ENCODE measurements at places on chromosomes 3 and 15.

- no peak for DNase-seq
These were observed 112.7 kb upstream of the PRR23C start for GRCh38 chr3:139157161-139157932.

- no peak for DNase-seq
These were observed 10.8 kb upstream of the SLC24A5 start for GRCh38 chr15:48109856-48110531.

DNA sequence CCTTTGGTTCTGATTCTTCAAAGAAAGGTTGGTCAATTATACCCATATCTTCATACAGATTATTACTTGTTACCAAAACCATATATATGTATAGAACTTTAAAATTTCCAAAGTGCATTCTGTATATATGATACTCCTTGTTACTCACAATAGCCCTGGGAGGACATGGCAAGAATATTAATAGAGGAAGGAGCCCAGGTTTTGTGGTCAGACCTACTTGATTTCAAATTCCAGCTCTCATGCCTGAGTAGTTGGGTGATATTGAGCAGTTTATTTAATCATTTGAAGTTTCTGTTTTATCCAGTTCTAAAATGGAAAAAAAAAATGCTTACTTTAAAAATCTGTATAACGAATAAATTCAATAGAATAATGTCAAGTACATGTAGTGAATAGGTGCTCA lies 2.5 kb downstream of the IL1RAP start:
- no peak for DNase-seq

DNA sequence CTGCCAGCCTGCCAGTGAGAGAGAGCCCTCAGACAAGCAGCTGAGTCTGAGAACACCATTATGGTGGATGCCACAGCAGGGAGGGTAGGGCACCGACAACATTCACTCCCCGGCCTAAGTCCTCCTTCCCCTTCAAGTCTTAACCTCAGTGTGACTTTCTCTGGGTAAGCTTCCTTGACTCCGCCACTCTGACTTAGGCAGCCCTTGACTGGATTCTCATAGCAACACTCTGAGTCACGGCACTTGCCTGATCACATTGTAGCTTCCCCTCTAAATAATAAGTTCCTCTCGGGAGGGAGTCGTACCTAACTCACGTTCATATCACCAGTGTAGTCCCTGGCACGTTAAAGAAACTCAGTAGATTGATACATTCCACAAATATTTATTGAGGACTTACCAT lies 180.5 kb downstream of the FOXB1 start:
- peak; percentile 28 for DNase-seq

GRCh38 chr3:124597273-124597672 lies 133.0 kb upstream of the UMPS start:
- no peak for DNase-seq

GRCh38 chr3:12198301-12198700 lies 39.6 kb upstream of the TIMP4 start:
- DNase-seq, result peak; percentile 79

GRCh38 chr3:97658668-97659285 lies 105.8 kb upstream of the ARL6 start:
- peak; percentile 4 for DNase-seq

DNA sequence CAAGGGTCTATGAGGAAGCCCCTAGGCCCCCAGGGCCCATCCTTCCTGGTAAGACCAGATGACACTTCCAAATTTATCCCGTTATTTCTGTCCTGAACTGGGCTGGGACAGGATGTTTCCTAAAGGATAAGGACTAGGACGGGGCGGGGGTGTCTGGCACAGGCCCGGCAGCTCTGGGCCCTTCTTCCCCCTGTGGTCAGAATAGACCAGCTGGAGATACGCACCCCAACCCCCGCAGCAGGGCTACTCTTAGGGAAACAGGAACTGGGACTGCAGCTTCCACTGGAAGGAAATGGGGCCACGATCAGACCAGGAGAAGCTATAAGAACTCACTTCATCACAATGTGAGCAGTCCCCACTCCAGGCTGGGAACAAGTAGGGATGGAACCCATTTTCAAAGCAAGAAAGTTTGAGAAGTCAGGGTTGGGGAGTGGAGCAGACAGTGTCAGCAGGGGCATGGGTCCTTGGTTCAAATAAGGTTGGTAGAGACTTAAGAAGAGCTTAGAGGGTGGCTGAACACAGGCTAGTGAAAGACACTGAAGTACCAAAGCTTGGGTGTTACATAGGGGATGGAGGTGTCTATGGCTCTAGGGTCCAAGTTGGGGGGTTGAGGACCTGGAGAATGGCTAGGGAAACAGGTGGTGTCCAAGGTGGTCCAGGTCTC lies 1.1 kb downstream of the NCKIPSD start:
- DNase-seq, result no peak

- DNase-seq, result no peak
These were observed 22.6 kb downstream of the DNASE1L3 start for GRCh38 chr3:58188173-58188564.

DNA sequence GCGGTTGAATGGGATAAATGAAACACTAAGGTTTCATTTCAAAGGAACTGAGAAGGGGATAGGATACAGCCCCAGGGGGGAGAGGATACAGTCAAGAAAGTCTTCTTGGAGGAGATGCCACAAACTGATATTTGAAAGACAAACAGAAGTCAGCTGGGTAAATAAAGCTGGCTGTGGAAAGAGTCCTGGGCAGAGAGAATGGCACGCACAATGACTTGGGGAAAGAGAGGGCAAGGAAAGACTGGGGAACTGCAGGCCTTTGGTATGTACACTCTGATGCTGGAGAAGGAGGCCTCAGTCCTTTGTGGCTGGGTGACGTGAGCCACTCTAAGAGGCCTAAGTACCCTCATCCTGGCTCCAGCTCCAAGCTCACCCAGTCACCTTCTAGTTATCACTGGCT lies 45.2 kb upstream of the LMCD1 start:
- no peak for DNase-seq

DNA sequence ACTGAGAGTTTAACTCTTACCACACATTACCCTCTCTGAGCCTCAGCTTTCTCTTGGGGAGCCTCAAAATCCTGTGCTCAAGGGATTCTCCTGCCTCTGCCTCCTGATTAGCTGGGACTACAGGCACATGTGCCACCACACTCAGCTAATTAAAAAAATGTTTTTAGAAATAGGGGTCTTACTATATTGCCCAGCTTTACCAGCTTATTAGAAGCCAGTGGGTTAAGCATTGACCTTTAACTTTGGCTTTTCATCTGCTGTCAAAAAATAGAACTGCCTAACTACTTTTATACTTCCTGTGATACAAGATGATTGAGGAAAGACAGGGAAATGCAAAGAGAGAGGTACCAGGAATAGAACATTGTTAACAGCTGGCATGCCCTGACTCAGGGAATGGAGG lies 27.3 kb downstream of the MYO1E start:
- no peak for DNase-seq

DNA sequence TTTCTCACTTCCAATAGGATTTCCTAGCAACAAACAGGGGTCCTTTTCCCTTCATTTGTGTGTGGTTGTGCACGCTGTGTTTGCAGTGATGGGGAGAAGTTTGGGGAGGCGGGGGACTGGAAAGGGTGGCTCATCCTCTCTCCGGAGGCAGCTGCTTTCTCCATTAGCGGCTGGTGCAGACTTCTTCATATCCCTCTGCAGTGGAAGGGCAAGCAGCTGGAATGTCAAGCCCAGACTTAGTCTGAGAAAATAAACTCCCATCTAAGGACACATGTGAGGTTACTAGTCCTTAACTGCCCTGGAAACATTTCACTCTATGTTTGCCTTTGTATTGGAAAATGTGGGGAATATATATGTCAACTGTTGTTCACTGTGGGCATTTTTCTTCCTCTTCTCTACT lies 467.0 kb upstream of the RASGRP1 start:
- no peak for DNase-seq

GRCh38 chr3:9627901-9628633 lies 21.2 kb upstream of the MTMR14 start:
- DNase-seq, result no peak

DNA sequence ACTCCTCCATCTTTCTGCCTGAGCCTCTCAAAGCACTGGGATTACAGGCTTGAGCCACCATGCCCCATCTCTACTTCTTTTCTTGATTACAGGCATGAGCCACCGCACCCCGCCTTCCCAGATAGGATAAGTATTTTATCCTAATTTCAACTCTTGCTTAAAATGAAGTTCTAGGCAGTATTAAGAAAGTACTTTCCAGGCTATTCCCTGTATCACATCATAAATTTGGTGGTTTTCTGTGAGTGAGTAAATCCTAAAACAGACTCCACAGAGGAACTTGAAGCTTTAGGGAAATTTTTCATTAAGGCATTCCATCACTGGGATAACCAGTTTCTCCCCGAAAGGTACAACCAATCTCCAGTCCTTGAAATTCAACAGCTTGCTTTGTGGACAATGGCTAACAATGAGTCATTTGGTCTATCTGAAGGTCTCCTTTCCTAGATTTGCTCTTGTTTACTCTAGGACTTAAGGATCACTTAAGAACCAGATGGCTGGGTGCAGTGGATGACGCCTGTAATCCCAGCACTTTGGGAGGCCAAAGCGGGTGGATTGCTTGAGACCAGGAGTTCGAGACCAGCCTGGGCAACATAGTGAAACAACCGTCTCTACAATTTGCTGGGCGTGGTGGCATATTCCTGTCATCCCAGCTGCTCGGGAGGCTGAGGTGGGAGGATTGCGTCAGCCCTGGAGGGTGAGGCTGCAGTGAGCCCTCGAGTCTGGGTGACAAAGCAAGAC lies 49.7 kb upstream of the SKIL start:
- peak; percentile 13 for DNase-seq

- DNase-seq, result peak; percentile 54
These were observed 45.7 kb downstream of the CHSY1 start for GRCh38 chr15:101206176-101206591.

DNA sequence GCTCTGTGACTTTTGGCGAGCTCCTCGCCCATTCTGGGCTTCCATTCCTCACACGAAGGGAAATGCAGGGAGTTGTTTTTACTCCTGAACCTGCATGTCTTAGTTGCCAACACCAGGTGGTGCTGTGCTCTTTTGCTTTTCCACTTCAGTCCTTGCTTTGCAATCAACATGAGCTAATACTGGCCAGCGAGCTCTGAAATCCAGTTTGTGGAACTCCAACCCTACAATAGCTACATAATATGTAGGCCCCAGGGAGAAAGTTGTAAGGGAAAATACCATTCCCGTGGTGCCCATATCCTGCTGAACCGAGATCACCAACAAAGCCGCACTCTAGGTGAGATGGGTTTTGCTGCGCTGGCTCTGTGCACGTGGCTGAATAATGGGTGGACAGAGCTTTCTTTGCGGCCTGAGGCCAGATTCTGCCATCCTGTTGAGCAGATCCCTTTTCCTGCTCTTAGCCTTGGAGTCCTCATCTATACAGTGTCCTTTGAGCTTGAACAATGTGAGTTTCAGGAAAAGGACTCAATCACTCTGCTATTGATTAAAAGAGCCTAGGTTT lies 25.0 kb downstream of the LSM3 start:
- peak; percentile 86 for DNase-seq

DNA sequence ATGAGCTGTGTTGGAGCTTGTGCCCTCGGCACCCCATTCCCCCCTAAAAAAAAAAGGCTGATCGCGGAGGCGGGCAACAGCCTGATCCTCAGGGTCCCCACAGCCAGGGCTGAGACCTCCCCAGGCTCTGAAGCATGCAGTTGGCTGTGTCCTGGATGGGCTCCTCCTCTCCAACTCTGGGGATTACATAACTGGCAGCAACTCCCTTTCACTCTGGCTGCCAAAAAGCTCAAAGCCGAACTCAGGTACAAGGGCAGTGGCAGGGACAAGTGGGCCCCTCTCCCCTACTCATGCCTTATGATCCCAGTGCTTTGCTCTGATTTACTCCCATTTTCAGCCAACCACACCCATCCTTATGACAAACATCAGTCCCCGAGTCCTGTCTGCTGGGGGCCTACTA lies 18.3 kb downstream of the TPRA1 start:
- DNase-seq, result no peak

- no peak for DNase-seq
These were observed 102.8 kb downstream of the GABRB3 start for GRCh38 chr15:26670116-26670515.

DNA sequence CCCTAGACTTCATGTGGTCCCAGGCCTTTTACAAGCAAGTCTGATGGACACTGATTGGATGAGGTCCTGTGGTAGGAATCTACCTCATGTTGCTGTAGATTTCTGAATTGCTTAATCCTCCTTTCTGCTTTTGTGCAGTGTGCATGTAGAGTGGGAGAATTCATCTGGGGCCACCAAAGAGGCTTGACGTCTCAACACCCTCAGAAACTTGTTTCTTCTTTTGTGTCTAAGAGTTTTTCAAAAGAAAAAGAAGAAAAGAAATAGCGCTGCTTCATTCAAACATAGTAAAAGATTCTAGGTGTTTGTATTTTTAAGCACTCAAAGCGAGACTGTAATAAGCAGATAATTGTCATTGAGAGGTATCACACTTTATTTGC lies 46.2 kb downstream of the NR1D2 start:
- DNase-seq, result no peak

DNA sequence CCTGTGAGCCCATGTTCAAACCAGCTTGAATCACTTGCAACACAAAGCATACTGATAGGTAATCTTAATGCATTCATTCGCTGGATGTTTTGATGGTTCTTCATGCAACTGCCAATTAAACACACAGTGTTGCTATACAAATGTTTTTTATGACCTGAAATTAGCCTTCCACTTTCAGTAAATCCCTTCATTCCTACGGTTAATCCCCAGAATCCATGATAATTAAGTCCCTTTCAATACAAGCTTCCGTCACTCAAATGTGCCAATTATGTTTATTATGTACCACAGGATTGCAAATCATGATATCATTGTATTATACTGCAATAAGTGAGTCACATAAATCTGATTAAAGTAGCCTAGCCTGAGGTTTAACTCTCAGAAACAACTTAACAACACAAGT lies 14.5 kb upstream of the LYZL4 start:
- DNase-seq, result no peak

DNA sequence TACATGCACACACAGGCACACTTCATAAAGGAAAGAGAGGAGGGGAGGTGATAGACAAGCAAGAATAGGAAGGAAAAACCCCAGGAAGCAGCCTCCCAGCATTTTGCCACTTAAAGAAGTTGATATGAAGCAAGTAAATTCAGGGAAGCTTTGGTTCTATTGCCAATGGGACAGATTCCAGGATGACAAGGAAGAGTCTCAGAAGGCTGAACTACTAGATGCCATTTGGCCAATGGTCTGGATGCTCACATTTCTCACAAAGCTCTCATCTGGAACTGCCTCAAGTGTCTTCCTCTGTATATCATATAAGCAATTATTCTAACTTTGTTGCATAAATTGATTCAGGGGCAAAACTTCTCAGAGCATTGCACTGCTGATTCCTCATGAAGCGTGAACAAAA lies 78.8 kb upstream of the STRIT1 start:
- DNase-seq, result no peak

- DNase-seq, result no peak
These were observed 137.8 kb upstream of the CBLB start for GRCh38 chr3:106006571-106006970.

Data from fibroblast of skin of scalp (primary cell).